NCI-H345 (cell line): ENCODE measurements at places on chromosomes 16 and 17.

GRCh38 chr17:3556916-3557767, 470 bp downstream of the TRPV3 start:
- DNase-seq: no peak

DNA sequence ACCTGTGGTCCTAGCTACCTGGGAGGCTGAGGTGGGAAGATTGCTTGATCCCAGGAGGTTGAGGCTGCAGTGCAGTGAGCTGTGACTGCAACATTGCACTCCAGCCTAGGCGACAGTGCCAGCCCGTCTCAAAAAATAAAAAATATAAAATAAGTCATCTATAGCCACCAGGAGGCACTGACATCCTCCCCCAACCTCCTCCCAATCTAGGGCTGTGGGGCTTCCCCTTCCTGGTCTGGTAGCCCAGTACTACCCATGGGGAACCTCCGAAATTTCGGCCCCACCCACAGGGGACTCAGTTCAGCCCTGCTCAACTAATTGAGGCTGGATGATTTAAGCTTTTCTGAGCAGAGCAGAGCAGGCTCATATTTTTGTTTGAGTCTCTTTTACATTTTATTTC, 3.2 kb downstream of the ZSCAN10 start:
- DNase-seq: no peak

- DNase-seq: no peak
These were observed 110.1 kb upstream of the SIAH1 start for GRCh38 chr16:48495303-48495702.

- DNase-seq: no peak
These were observed 84.3 kb downstream of the KSR1 start for GRCh38 chr17:27540318-27541101.

DNA sequence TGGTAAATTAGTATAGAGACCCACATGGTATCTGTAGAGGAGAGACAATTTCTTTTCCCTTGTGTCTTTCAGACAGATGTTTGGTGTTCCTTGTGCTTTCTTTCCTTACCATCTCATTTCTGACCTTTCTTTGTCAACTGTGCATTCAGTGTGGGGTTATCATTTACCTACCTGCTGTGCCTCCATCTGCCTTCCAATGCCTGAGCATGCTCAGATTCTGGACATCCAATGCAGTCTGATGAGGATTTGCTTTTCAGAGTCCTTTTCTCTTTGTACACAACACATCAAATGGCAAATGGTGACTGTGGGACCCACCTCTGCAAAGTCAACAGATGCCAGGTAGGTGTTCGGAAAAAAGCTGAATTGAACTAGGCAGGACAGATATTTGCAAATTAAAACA, 364.8 kb downstream of the CA10 start:
- peak; percentile 81 for DNase-seq

DNA sequence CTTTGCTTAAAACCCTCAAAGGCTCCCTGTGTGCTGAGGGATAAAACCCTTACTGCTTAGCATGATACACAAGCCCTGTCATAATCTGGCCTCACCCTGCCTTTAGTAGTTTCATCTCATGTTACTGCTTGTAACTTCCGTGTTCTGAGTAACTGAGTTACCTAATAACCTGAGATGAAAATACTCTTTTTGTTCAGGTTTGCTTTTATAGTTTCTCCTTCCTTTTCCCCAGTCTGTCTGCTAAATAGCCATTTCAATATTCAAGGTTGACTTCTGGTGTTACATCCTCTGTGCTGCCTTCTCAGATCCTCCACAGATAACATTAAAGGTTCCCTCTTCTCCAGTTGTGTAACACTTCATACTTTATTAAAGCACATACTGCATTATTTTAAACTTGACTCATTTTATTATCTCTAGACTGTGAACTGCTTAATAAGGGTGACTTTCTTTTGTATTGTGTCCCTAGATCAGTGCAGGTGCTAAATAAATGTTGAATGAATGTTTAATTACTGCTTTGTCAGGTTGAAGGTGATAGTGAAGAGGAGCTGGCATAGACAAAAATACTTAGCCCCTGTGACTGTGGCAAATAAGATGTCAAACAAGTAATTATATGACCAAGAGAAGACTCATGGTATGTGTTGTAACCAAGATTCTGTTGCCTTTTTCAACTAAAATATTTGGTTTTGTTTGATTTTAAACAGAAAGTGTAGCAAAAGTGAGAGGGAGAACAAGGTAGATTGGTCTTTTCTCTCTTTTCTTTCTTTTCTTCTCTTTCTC, 47.8 kb downstream of the NFAT5 start:
- DNase-seq: no peak

DNA sequence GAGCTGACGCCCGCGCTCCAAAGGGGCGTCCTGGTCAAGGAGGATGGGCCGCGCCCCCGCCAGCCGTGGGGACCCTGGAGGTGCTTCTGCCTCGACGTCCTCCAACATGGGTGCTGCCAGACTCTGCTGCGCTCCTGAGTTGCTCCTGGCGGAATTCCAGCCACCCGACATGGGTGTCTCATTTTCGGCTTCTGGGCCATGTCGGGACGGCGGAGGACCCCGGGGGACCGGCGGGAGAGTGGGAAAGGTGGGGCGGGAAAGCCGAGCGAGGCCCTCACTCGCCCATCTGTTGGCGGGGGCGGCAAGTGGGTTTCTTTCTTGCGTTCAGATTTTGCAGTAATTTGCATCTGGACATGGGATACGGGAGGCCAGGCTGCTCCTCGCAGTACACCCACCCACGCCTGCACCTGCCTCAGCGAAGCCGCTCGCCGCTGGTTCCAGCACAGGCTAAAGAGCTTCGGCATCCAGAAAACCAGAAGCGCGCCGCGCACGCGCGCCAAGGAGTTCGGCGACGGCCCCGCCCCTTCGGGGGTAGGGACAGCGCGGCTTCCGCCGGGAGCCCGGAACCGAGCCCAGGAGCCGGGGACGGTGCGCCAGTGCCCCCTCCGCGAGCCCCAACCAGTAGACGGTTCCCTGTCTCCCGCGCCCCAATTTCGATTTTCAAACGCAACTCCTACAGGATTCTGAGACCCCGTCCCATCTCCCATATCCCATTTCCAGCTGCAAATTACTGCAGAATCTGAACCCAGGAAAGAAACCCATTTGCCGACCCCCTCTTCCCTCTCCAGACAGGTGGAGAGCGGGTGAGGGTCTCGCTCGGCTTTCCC, at the start of gene ARMC7:
Gene ARMC7 (plus strand): TSS at position 563 of the 827 bp plus-strand sequence. CDS start 320 bp downstream, outside the sequence.
- DNase-seq: peak; percentile 92

DNA sequence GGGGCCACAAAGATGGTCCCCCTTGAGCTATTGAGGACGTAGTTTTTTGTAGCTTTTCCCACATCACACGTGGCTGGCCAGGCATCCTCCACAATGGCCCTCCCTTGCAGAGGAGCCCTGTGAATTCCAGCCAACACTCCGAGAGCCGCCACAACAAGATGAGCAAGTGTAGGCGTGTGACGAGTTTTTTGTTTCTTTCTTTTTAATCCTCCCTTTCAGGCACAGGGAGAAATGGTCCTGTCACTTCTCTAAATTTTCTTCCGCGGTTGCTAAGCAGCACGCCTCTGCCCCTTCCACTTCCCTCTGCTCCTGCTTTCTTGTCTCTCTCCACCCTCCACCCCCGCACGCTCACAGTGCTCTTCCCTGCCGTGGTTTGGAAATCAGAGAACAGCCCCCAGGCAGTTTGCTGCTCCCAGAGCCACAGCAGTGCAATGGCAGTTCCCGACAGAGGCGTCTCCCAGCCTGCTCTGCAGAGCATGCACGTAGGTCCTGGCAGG, 68.0 kb upstream of the MRTFB start:
- peak; percentile 38 for DNase-seq

GRCh38 chr17:802901-803881, 21.0 kb downstream of the MRM3 start:
- DNase-seq: no peak

GRCh38 chr17:80316431-80316830, 55.8 kb downstream of the RNF213 start:
- no peak for DNase-seq

DNA sequence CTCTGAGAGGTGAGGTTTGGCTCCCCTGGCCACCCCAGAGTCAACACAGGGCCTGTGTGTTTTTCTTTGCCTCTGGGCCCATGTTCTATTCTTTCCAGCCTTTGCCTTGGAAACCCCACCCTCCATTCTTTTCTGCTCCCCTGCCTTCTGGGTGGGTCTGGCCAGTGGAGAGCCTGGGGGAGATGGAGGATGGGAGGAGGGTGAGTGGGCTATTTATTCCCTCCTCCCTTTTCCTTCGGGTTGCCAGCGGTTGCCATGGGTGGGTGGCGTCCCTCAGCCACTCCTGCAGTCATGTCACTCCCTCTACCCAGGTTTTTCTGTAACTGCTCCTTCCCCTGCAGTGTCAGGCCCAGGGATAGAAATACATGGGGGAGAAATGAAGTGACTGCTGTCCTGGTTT, 15.5 kb downstream of the CMIP start:
- DNase-seq: no peak

DNA sequence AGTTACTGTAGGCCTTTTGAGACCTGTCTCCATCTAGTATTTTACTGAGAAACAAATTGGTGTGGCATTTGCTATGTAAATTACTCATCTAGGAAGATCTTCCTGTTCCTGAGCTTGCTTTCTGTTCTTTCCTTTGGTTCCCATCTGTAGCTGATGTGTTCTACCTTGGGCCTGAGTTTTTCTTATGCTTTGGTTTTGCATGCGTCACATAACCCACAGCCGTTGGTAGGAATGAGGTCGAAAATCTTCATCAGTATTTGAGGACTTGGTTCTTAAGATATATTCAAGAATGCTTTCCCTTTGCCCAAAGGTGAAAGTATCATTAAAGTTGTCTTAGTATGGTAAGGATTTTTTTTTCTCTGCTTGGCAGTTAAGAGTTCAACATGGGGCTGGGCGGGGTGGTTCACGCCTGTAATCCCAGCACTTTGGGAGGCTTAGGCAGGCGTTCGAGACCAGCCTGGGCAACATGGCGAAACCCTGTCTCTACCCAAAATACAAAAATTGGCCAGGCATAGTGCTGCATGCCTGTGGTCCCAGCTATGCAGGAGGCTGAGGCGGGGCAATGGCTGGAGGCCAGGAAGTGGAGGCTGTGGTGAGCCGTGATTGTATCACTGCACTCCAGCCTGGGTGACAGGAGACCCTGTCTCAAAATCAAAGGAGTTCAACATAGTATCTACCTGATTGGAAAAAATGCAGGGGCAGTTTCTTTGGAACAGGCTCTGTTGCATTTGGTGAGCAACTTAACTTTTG, 28.8 kb downstream of the IST1 start:
- no peak for DNase-seq

DNA sequence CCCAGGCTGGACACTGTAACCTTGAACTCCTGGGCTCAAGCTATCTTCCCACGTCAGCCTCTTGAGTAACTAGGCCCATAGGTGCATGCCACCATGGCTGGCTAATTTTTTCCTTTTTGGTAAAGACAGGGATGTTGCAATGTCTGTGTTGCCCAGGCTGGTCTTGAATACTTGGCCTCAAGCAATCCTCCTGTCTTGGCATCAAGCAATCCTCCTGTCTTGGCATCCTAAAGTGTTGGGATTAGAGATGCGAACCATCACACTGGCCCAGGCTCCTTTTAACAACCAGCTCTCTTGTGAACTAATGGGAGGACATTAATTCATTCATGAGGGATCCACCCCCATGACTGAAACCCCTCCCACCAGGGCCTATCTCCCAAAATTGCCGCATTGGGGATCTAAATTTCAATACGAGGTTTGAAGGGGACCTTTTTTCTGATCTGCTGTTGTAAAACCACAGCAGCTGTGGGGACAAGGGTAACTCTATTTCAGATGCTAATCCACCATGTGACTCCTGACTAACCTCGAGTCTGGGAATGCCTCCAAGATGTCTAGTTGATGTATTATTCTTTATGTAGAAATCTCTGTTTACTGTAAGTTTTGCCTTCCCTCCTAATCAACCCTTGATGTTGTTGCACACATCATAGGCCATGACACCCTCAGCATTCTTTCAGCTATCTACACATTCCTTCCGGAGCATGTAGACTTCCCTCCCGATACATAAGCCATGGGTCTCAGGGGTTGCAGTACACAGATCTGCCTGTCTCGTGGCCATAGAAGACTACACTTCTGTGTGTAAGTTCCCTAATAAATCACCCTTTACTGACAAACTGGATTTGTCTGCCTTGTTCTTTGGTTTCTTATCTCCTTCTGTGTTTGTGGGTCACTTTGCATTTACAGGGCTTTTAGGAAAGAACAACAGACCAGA, 37.6 kb downstream of the RNF112 start:
- DNase-seq: no peak

- DNase-seq: peak; percentile 83
These were observed 139.2 kb downstream of the CDK5R1 start for GRCh38 chr17:32625971-32626370.

DNA sequence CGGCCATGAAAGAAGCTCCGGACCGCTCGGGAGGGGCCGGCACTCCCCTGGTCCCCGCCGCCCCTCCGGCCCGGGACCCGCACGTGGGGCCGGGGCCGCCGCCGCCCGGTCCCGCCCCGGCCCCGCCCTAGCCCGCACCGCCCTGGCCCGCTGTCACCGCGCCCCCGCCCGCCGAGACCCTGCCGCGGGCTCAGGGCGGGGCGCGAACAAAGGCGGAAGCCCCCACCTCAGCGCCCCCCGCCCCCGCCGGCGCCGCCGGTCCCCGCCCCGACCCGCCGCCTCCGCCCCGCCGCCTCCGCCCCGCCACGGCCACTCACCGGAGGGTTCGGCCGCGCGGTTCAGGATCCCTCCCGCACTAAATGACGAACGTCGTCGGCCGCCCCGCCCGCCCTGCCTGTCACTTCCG, at the start of gene ARHGDIA:
Gene ARHGDIA (minus strand): TSS at position 357 of the 406 bp plus-strand sequence. CDS start 1,407 bp downstream, outside the sequence.
- DNase-seq: no peak

- DNase-seq: no peak
These were observed 2.9 kb upstream of the EPX start for GRCh38 chr17:58189436-58190146.

GRCh38 chr17:28509789-28510188, 3.6 kb downstream of the FOXN1 start:
- no peak for DNase-seq

GRCh38 chr17:1752425-1753262, 9.2 kb upstream of the SERPINF1 start:
- DNase-seq: no peak

GRCh38 chr17:81012574-81013447, 21.2 kb downstream of the CHMP6 start:
- peak; percentile 35 for DNase-seq

DNA sequence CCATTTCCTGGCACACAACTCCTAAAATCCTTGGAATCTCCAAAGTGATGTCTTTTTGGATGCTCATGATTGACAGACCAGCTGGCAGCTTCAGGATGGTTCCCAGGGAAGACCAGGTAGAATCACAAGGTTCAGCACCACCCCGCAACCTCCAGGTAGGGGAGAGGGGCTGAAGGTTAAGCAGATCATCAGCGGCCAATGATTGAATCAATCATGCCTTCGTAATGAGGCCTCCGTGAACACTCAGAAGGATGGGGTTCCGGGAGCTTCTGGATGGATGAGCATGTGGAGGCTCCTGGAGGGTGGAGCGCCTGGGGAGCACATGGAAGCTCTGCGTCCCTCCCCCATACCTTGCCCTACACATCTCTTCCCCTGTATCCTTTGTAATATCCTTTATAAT, 185.9 kb downstream of the SEC14L1 start:
- no peak for DNase-seq

- no peak for DNase-seq
These were observed 19.0 kb downstream of the C16orf96 start for GRCh38 chr16:4574919-4575705.

GRCh38 chr16:81740169-81740568, 38.9 kb upstream of the PLCG2 start:
- no peak for DNase-seq

GRCh38 chr17:16942141-16943031, 29.5 kb downstream of the TNFRSF13B start:
- no peak for DNase-seq

GRCh38 chr16:3174618-3175148, 13.3 kb upstream of the OR1F1 start:
- DNase-seq: no peak

GRCh38 chr16:75074920-75075687, 41.5 kb downstream of the LDHD start:
- peak; percentile 38 for DNase-seq
